ENCODE measurements at places on chromosomes 2 and 18. TPM values are rescaled to one million over a fixed set of nuclear protein-coding genes. Genes with fewer than 3 reads are reported as not detected.

DNA sequence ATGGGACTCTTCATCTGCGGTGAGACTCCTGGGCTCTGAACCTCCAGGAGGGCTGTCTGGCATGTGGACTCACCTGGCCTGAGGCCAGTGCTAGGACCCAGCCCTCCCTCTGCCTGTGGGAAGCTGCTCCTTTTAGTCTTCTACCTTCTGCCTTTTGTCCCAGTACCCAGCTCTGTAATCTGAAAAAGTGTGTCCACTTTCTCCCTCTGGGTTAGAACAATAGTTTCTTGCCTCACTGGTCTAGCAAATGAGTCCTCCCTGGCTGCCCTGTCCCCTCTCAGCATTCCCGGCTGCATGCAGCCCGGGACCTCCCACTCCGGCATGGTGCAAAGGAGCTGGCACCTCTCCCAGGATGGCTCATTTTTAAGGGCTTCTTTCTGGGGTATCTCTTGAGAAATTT, 25.9 kb downstream of the GKN2 start:
- no peaks in the 10 kb centered on the region for H3K4me1 ChIP-seq
- no peaks in the 10 kb centered on the region for H3K27me3 ChIP-seq
- H3K36me3 ChIP-seq: no peaks in the 10 kb centered on the region
- H3K27ac ChIP-seq: no peak overlapping the region
- DNase-seq: no peak
- H3K4me3 ChIP-seq: no peak overlapping the region

GRCh38 chr2:192888109-192888508, 693.4 kb upstream of the TMEFF2 start:
- no peak overlapping the region for H3K4me3 ChIP-seq
- H3K36me3 ChIP-seq: no peaks in the 10 kb centered on the region
- H3K27ac ChIP-seq: no peak overlapping the region
- no peaks in the 10 kb centered on the region for H3K4me1 ChIP-seq
- no peak for DNase-seq
- H3K27me3 ChIP-seq: no peaks in the 10 kb centered on the region

The TRIM43 gene
- total RNA-seq: 1.3 TPM

The AKAIN1 gene
- not detected for total RNA-seq

All from testis (tissue), 5 donors.